ENCODE measurements at places on chromosomes 4 and X.

DNA sequence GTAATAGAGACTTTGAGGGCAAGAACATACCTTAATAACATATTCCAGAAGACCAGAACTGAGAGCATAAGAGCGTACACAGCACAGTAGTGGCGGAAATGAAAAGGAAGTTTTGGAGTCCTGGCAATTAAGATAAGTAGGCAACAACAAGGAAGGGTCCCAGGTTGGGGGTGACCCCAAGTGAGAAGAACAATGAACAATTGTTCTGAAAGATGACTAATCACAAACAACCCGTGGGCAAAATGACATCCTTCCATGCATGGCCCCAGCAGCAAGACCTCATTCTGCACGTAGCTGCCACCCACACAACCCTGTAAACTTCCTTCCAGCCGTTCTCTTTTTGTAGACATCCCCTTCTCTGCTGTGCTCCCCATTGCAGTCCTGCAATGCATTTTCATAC lies 384.4 kb upstream of the PABPC4L start:
- DNase-seq, result no peak

- DNase-seq, result no peak
These were observed 186.1 kb upstream of the MAB21L2 start for GRCh38 chr4:150395872-150396271.

DNA sequence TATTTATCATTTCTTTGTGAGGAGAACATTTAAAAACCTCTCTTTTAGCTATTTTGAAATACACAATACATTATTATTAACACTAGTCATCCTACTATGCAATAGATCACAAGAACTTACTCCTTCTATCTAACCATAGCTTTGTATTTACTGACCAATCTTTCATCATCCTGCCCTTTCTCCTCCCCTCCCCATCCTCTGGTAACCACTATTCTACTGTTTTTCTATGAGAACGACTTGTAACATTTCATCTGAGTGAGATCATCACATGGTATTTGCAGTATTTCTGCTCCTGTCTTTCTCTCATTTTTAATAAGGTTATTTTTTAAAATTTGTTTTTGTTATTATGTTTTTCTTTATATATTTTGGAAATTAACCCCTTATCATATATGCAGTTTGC lies 331.8 kb downstream of the TEX13C start:
- no peak for DNase-seq

GRCh38 chrX:38970074-38970473 lies 168.8 kb downstream of the MID1IP1 start:
- DNase-seq, result no peak

DNA sequence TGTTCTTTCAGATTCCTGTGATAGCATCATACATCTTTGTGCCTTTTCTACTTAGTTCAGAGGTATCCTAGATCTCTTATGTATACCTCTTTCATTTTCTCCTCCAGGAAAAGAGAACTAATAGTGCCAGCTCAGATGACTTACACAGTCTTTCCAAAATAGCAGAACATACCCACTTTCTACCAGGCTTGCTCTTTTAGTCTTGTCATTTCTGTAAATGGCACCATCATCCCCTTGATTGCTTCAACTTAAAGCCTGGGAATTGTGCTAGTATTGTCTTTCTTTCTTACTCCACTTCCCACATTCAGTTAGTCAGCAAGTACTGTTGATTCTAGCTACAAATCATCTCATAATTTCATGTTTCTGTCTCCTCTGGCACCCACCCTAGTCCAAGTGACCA lies 5.1 kb downstream of the APEX2 start:
- no peak for DNase-seq

DNA sequence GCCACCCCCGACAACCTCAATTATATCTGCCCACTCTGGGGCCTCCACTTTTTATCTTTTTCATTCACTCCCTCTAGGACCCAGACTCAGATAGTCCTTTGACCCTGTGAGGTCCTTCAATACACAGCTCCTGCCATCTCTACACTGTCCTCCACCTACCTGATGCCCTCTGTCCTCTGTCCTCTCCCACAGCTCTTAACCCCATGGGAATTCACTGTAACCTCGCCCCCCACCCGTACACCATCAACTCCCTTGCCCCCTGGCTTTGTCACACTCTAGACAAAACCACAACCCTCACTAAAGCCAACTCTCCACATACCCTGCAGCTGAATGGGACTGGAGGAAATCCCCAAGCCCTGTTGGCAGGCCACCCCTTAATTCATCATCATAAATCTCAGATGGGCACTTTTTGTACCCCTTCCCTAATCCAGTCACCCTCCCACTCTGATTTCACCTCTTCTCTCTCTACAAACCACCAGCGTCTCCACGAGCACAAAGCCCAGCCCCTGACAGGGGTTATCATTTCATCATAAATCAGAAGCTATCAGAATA lies 52.3 kb upstream of the ENPP6 start:
- DNase-seq, result no peak

DNA sequence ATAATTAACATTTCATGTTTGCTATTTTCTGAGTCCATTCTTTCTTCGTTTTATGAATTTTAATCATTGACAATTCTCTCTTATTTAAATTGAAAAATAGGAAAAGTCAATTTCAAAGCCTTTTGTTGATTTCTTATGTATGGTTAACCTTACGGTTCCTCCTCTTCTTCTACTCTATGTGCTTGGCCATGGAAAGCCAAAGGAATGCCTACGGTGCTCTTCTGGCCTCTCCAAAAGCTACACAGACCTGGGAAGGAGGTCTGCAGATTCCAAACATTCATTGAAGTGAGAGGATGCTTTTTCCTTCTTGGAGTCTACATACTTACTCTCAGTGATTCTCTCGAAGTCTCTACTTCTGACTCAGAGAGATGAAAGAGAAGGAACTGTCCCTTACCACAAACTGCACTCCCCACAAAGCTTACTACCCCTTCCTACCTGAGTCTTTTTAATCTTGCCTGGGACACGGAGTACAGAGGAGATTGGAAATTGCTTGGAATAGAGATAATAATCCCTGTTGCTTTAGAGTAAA lies 863.1 kb upstream of the FTHL17 start:
- DNase-seq, result no peak

- DNase-seq, result no peak
These were observed 3.9 kb downstream of the TREX2 start for GRCh38 chrX:153441981-153442380.

DNA sequence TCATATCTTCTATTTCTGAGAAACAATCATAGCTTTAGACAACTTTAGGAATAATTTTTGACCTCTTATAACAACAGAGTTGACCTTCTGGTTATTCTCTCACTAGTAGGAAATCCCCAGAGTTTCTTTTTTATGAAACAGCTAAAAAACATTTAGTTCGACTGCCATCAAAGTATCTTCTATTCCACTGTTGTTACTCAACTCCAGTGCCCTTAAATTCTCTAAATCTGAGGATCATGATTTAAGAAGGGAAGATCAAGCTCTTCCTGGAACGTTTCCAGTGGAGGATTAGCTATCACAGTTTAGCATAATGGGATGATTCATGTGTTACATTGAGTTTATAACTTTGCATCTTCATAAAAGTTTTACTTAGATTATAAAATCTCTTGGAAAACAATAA lies 134.9 kb upstream of the VEGFC start:
- peak; percentile 32 for DNase-seq

DNA sequence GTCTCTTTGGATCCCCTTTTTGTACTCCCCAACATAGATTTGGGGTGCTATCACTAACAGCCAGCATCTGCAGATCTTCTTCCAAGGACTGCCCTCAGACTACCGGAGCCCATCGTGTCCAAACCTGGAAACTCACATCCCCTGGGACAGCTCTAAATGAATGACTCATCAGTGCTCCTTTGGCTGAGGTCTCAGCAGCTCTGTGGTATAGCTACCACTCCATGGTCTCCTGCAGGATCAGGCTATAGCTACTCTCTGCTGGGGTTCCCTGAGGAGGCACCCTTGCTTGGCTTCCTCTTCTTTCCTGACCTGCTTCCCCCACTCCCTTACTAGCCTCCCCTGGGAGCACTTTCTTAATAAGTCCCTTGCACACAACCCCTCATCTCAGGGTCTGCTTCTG lies 97.5 kb upstream of the PRPS2 start:
- no peak for DNase-seq

DNA sequence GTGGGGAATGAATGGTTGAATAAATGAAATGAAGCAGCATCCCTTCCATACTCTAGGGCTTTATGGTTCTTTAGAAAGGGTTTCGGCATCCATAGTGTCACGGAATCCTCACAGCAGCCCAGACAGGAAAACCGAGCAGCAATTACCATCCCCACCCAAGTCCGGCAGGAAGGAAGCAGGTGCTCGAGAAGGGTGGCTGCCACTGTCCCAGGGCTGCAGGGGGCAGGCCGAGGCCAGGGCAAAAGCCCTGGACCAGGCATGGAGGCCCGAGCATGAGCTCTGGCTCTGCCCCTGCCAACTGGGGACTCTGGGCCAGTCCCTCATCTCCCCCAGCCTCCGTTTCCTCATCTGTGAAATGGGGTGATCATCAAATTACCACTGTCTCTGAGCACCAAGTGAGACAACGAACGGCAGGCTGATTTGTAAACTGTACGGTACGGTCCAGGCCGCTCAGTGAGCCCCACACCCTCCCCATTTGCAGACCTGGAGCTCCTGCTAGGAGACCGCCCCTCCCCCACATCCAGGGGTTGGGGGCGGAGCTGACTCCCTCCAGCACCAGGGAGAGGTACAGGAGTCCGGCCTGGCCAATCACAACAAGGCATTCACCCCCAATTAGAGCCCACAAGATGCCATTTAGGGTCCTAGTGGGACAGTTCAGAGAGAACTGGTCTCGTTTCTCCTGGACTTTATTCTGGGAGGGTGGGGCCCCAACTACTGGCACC lies 100.4 kb downstream of the WFS1 start:
- DNase-seq, result no peak

GRCh38 chr4:189090174-189090814 lies 850.4 kb upstream of the FRG1 start:
- peak; percentile 51 for DNase-seq

DNA sequence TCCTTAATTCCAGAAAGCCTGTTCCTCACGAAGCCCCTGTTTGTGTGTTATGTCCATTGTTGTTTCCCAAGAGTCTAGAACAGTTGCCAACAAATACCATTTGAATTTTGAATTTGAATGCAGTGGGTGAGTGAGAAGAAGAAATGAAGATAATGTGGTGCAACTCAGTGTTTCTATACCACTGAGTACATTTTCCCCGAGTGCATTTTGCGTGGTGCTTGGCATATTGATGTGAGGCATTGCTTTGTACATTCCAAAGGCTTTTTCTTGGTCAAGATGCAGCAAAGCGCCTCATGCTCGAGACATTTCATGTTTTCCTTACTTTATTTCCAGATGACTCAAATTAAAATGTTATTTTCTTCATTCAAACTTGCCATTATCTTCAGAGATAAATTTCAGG lies 253.1 kb upstream of the RPS6KA3 start:
- DNase-seq, result no peak

- DNase-seq, result no peak
These were observed 274.6 kb upstream of the BOD1L1 start for GRCh38 chr4:13902146-13902545.

GRCh38 chr4:37689353-37690095 lies 3.3 kb upstream of the RELL1 start:
- no peak for DNase-seq

GRCh38 chrX:150676221-150676620 lies 17.0 kb upstream of the MTMR1 start:
- DNase-seq, result no peak
